NCI-H82 (cell line): ENCODE measurements at places on chromosomes 3 and 15.
A peak's percentile ranks its signal among the peaks of the same experiment; 100 is the strongest.

GRCh38 chr15:45630917-45631691 is 3.7 kb upstream of the SQOR start:
- DNase-seq: no peak

GRCh38 chr3:71579326-71579934 is 4.1 kb downstream of the FOXP1 start:
- no peak for DNase-seq

GRCh38 chr15:98826658-98827057 is 178.3 kb downstream of the IGF1R start:
- DNase-seq: no peak

DNA sequence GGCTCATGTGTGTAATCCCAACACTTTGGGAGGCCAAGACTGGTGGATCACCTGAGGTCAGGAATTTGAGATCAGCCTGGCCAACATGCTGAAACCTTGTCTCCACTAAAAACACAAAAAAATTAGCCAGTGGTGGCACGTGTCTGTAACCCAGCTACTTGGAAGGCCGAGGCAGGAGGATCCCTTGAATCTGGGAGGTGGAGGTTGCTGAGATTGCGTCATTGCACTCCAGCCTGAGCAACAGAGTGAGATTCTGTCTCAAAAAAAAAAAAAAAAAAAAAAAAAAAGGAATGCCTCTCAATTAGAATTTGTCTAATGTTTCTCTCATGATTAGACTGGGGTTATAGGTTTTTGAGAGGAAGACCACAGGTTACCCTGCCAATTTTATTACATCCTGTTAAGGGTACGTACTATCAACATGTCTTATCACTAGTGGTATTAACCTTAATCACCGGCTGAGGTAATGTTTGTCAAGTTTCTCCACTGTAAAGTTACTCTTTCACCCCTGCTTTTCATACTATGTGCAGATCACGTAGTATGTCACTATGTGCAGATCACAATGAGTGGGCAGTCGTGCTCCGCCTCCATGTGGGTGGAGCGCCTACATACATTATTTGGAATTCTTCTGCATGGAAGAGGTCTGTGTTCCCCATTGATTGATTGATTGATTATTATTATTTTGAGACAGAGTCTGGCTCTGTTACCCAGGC is 6.2 kb upstream of the RPAP1 start:
- no peak for DNase-seq

DNA sequence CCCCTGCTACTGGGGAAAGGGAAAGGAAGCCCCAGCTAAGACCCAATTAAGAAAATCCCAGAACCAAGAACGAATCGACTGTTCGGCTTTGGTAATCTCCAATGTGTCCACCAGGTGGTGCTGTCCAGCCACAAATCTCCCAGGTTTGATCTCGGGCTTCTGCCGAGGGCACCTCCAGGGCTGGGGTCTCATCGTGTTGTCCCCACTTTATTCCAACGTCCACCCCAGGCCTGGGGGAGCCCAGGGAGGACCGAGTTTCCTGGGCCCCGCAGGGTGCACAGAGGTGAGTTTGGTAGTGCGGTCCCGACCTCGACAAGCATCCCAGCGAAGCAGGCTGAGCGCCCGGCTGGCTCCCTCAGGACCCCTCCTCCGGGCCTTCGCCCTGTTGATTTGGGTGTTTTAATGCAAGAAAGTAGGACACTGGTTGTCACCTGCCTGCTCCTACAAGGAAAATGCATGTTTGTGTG is 185.1 kb downstream of the GOLGA6L6 start:
- no peak for DNase-seq

GRCh38 chr3:116190095-116190494 is 255.2 kb downstream of the LSAMP start:
- DNase-seq: no peak

DNA sequence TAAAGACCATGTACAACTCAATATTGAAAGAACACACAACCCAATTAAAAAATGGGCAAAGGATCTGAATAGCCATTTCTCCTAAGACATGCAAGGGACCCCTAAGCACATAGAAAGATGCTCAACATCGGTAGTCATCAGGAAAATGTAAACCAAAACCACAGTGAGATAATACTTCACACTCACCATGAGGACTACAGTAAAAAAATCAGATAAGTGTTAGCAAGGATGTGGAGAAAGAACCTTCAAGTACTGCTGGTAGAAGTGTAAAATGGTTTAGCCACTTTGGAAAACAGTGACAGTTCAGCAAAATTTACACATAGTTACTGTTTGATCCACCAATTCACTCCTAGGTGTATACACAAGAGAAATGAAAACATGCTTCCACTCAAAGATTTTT is 30.1 kb upstream of the XIRP1 start:
- DNase-seq: no peak

GRCh38 chr15:27742751-27743477 is 356.2 kb downstream of the OCA2 start:
- no peak for DNase-seq

- no peak for DNase-seq
Observed at GRCh38 chr3:56899851-56900250, 98.1 kb upstream of the ARHGEF3 start.

- DNase-seq: peak; percentile 96
Observed at GRCh38 chr3:77038468-77038929, 1.4 kb upstream of the ROBO2 start.

GRCh38 chr15:32861761-32862160 is 144.0 kb downstream of the GREM1 start:
- DNase-seq: peak; percentile 13

- DNase-seq: peak; percentile 80
Observed at GRCh38 chr3:15476378-15476777, 45.1 kb downstream of the COLQ start.

DNA sequence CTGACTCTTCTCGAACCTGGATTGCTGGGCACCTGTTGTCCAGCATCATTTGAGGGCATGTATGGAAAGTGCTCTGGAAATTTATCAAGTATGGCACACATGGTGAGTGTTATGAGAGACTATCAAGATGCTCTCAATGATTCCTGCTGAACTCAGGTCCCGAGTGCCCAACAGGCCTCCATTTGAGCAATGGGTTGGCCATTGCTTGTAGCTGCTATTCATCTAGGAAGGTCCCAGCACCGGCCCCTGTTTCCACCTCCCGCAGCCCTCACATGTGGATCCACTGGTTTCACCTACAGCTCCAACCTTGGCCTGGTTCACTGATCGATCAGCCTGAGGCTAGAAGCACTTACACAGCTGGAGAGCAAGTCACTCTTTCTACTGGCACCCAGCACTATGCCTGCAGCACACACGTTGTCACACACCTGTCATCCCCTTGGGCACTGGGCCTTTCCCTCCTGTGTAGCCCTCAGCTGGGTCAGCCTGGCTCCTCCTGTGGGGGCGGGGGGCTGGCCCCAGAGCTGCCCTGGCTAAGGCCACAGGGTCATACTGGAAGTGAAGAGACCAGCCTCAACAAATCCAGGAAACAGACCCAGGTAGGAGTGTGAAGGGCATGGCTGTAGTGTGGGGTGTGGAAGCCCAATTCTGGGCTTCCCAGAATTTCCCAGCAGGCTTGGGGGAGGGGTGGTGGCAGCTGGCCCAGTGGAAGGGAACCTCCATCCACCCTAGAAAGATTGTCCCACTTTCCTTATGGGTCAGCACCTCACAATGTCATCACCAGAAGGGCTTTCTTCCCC is 41.7 kb upstream of the SMAD3 start:
- no peak for DNase-seq

GRCh38 chr3:191952186-191952585 is 491.2 kb downstream of the PYDC2 start:
- DNase-seq: no peak

DNA sequence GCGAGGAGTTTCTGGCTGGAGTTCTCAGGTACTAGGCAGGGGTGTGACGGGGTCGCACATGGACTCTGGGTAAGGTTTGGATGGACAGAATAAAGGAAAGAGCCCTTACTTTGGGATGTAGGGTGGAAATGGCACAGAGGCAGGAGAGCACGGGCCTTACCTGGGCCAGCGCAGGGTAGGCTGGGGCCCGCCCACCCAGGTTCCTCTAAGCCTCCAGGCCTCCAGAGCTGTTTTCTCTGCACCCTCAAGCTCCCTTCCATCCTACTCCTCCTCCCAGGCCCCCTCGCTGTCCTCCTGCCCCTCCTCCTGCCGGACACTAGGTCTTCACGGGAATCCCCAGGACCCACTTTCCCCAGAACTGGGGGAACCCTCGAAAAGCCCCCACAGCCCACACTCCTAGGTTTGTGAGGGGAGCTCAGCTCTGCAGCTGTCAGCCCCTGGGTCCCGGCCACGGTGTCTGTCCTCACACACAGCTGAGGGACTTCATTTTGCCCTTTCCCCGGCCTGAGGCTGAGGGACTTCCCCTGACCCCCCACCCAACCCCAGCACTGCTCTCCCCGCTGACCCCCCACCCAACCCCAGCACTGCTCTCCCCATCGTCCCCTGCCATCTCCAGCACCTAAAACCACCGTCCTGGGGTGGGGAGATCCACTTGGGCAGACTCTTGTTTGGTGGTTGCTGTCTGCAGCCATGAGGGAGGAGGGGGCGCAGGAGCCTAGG is 53.0 kb upstream of the PCSK6 start:
- DNase-seq: no peak

DNA sequence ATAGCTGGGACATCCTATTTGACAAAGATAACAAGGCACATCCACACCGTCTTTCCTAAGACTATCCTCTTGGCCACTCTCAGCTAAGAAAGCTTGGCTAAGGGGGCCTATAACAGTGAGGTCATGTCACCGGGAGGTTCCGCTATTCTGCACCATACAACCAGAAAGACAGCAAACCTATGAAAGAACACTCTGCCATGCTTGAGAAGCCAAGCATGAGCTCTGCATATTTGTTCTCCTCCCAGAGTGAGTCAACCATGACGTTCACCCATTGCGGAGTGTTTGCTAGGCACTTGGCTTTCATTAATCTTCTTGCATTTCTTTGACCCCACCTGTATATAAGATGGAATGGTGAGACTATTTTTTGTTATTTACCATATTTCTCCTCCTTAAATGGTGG is 141.2 kb downstream of the GMNC start:
- no peak for DNase-seq

GRCh38 chr3:183538486-183538885 is 17.0 kb downstream of the KLHL6 start:
- no peak for DNase-seq

GRCh38 chr3:48881652-48882114 is 17.0 kb downstream of the SLC25A20 start:
- no peak for DNase-seq

GRCh38 chr3:176755977-176756376 is 441.3 kb downstream of the TBL1XR1 start:
- DNase-seq: no peak

DNA sequence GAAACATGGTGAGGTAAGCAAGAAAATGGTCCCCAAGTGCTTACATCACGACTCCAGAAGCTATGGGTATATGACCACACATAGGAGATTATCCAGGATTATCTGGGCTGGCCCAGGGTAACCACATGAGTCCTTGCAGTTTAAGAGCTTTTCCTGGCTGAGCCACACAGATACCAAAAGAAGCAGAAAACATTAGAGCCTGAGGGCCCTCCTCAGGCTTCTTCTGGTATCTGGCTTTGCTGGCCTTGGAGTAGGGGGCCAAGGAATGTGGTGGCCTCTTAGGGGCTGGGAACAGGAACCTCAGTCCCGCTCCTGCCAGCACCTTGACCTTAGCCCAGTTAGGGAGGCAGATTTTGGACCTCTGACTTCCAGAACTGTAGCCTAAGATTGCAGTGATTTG is 259.1 kb downstream of the KCNMB2 start:
- DNase-seq: peak; percentile 91

DNA sequence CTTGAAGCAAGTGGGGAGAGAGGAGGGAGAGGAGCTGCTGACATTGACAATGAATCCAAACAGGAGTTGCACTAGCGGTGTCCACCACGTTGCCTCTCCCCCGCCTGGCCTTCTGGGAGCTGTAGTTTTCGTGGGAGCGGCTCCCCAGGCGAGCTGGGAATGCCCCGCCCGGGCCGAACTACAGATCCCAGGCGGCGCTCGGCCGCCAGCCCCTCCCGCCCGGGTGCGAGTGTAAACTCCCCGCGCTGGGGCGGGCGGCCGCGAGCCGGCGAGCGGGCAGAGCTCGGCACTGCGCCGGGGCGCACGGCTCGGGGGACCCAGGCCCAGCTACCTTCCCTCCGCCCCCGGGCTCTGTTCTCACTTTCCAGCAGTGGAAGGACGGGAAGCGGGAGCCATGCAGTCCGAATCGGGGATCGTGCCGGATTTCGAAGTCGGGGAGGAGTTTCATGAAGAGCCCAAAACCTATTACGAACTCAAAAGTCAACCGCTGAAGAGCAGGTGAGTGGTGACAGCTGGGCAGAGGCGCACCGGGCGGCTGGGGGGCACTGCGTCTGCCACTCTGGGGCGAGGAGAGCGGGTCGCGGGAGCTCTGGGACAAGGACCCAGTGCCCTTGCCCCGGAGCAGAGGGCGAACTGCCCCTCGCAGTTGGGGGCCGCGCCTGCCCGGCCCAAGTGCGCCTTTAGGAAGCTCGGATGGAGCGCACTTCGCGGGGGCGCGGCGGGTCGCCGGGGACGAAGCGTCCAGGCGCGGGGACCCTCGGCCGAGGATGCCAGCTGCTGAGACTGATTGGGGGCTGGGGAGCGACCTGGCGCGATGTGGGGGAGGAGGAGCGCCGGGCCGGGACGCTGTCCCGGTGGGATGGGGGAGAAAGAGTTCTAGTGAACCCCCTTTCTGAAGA is at the start of gene MITF:
TSS of gene MITF (plus strand) at position 261 of the 899 bp plus-strand sequence. CDS start at position 395, 134 bp downstream.
- peak; percentile 91 for DNase-seq

- DNase-seq: no peak
Observed at GRCh38 chr15:38036790-38037338, 102.4 kb downstream of the TMCO5A start.

- DNase-seq: peak; percentile 100
Observed at GRCh38 chr3:196666001-196666867, 26.7 kb downstream of the NRROS start.

DNA sequence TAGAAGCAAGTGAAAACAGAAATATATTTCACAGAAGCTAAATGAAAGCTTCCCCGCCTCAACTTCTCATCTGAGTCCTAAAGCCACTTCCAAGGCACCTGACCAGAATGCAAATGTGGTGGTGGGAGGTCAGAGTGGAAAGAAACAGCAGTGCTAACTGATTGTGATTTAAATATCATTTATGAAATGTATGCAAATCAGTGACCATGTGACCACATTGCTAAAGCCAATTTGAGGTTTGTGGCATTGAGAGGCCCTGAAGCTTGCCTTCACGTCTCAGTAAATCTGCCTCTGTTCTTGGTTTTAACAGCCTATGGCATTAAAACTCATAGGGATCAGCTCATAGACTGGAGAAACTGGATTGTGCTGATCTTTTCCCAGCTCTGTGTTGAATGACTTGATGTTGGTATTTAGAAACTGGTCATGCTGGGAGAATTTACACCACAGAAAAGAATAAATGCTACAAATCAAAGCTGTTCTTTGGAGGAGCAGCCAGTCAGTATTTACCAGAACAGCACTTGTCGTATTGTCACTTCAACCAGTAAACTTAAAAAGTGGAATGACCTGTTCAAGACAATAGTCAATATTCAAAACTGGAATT is 481.4 kb upstream of the ALCAM start:
- no peak for DNase-seq

GRCh38 chr3:100602506-100603444 is 6.6 kb upstream of the ADGRG7 start:
- no peak for DNase-seq

- no peak for DNase-seq
Observed at GRCh38 chr3:141391298-141391990, 23.1 kb downstream of the ZBTB38 start.
